ENCODE measurements at places on chromosomes 4 and X.

DNA sequence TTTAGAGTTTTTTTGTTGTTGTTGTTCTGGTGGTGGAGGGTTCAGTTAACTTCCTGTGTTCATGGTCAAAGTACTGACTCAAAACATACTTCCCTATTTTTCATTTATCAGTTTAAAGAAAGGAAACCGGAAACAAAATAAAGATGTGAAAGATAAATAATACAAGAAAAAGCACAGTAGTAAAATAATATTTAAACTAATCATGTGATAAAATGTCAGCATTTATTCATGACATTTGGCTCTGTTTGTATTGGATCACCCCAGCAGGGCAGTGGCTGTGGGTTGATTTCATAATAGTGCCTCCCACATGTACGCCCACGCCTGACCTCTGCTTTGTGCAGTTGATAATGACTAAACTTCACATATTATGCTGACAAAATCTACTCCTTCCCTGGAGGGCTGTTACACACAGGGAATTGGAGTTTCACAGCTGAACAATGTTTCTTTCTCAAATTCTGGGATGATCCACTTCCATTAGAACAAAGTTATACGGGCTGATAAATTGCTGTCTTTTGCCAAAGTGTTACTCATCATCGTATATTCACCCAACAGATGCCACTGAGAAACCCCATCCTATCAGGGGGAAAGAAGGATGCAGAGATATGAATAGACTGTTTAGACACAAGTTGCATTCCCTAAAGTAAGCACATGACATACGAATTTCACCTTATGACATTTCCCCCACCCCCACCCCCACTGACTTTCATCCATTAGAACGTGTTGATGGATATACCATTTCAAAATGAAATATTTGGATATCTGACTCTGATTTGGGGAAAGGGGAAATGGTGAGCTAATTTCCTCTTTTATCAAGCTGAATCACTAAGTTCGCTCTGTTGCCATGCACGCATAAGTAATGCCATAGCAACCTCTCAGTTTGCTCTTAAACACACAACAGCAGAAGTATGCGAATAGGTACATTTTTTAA, 48.3 kb downstream of the AMELX start:
- DNase-seq = no peak

- no peak for DNase-seq
Measured at GRCh38 chrX:93242897-93243296, 430.5 kb downstream of the NAP1L3 start.

- DNase-seq = no peak
Measured at GRCh38 chrX:18291006-18291545, 63.4 kb downstream of the SCML2 start.

- DNase-seq = no peak
Measured at GRCh38 chr4:8326206-8326605, 56.7 kb downstream of the HTRA3 start.

DNA sequence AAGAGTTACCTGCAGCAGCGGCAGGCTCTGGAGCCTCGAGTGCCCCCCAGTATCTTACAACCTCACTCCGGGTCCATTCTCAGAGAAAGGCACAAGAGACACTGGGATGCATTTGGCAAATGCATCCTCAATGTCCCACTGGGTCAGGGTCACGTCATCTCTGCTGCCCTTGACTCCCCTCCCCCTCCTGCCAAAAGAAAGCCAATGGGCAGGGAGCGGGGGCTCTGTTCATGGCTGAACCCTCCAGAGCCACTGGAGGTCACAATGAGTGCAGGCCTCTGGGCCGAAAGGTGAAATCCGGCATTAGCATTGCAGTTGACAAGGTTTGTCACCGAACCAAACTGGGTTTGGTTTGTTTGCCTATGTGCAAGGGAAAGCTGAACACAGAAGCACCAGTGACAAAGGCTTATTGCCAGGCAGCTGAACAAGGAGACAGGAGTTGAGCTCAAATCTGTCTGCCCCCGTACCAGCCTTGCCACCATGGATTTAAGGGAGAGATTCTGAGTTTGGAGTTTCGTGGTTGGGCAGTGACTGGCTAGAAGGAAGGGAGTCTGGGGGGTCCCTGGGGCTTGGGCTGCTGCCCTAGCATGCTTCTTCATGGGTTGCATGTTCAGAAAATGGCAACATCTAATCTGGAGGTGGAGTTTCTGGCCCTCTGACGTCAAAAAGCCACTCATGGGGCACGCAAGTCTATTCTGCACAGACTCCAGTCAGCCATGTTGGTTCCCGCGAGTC, 64.3 kb downstream of the HTRA3 start:
- no peak for DNase-seq

GRCh38 chrX:87063642-87064041, 454.0 kb upstream of the KLHL4 start:
- no peak for DNase-seq

GRCh38 chr4:122603156-122603574, 17.7 kb downstream of the IL21 start:
- no peak for DNase-seq

- DNase-seq = no peak
Measured at GRCh38 chr4:174425669-174426068, 96.6 kb downstream of the HPGD start.

GRCh38 chrX:128781506-128781905, 729.3 kb upstream of the ACTRT1 start:
- no peak for DNase-seq

GRCh38 chrX:153519569-153520286, 2.3 kb downstream of the ATP2B3 start:
- DNase-seq = no peak

- peak; percentile 0 for DNase-seq
Measured at GRCh38 chr4:336099-336892, 1.3 kb upstream of the ZNF141 start.

GRCh38 chrX:52585892-52586291, 68.8 kb downstream of the SSX7 start:
- DNase-seq = no peak

DNA sequence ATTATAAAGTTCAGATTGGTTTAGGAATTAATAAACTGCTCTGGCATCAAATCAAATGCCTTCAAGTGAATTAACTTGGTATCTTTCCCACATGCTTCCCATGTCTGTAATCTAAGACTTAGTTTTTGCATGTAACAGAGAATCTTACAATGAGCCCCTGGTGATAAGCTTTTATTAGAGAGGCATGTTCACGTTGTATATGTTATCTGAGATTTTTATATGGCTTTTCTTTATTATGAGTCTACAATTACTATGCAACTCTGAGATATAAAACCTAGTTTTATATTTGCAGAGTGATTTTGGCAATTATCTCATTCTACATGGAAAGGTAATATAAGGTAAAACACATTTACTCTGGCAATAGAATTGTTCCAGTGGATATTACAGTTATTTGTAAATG, 1578.4 kb upstream of the IGFBP7 start:
- DNase-seq = no peak
